ENCODE measurements at places on chromosomes 6 and 20.
A peak's percentile ranks its signal among the peaks of the same experiment; 100 is the strongest.

DNA sequence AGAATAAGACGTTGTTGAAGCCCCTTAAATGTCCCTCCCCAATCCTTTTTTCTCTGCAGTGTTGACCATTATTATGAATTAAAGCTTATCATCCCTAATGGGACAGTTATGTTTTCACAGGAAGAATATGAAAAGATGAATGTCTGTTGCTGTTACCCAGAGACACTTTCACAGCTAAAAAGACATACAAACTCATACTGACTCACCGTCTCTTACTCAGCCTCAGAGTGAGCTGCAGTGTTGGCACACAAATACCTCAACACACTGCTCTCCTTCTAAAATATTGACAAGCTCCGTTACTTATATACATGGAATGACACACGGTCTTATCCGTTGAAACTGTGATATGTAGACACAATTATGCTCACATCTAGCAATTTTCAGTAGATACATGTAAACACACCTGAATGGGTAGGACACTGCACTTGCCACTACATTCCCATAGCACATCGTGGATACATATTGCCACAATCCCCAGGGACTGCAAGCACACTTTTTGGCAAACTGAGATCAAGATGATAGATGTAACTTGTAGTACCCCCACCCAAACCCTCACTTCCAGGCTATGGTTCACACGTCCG lies 9.6 kb upstream of the SAPCD1 start:
- no peak for DNase-seq

- DNase-seq: no peak
These were observed 20.0 kb upstream of the TMEM14A start for GRCh38 chr6:52650941-52651340.

GRCh38 chr6:168943231-168943905 lies 310.3 kb downstream of the THBS2 start:
- DNase-seq: no peak

DNA sequence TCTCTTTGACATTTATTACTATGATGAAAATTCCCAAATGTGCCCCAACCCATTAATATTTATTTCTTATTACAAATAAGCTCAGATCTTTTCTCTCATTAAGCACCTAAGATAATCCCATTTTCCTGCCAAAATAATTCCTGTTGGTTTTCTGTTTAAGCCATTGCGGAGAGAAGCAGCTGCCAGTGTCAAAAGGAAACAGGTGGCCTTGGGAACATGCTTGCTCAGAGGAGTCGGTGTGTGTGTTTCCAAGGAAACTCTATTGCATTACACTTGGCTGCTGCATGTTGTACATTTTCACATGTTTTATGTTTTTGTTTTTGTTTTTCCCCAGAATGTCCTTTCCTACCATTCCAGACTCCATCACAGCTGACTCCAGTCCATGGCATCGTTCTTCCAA lies 56.4 kb downstream of the CD24 start:
- no peak for DNase-seq

DNA sequence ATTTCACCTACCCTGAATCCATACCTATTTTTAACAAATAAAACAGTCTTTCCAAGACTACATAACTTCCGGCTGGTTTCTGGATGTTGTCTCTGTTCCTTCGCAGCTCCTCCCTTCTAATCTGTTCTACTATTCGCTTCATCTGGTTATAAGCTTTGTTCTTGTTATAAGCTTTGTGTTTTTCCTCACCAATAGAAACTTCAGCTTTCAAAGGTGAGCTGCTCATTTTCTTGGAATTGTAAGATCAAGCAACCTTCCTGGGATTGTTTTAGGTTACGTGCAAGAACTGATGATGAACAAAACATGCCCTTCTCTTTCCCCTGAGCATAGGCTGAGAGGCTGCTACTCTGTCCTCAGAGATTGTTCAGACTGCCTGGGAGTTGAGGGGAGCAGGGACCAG lies 2.1 kb downstream of the GFOD1 start:
- DNase-seq: no peak

DNA sequence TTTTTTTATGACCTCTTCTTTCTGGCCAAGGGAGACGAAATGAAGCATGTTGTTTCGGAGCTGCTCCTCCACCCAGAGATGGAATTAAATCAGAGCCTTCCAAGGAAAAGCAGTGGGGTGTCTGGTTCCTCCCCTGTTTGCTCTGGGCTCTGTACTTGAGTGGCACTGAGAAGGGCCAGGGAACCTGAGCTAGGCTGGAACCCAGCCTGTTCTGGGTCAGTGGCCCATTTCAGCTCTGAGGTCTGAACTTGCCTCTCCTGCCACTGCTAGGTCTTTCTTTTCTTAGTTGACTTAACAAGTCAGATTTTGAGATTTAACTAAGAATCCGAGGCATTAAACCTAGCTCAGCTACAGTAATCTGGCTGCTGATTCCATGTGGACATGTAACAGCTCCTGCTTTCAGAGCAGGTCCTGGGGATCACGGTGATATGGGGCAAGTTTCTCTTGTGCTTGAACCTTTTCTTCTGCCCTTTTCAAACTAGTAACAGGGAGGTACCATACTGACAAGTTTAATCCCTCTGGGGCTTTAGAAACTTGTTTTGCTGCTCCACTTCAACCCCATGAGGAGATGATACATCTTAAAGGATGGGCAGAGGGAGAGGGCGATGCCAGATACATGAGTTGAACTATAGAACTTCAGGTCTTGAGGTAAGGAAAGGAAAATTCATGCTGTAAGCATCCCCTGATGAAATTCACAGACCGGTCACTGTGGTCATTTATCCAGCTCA lies 101.1 kb downstream of the SLC24A3 start:
- DNase-seq: no peak

- peak; percentile 71 for DNase-seq
These were observed at the start of gene NRN1 for GRCh38 chr6:6006428-6007365. Gene NRN1, minus strand, starts transcription at chr6:6006925. Its CDS starts 176 bp downstream, at chr6:6006749.

DNA sequence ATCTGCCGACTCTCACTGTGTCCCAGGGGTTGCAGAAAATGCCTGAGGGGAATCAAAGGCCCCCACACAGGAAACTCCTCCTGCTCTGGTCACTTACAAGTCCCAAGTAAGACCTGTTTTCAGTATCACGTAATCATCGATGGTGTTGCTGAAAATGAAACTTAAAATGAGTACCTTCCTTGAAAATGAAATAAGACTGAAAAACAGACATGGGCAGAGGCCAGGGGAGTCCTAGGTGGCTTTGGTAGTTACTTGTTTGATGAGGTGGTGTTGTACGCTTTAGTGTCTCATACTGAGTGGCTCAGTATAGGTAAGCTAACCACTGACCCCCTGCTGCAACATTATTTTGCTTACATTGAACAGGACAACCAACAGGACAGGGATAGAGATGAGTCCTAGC lies 43.0 kb upstream of the SYNCRIP start:
- no peak for DNase-seq

- DNase-seq: no peak
These were observed 91.6 kb upstream of the DST start for GRCh38 chr6:56734335-56734734.

- DNase-seq: no peak
These were observed 41.7 kb downstream of the ARFGEF2 start for GRCh38 chr20:48962976-48963771.

- DNase-seq: no peak
These were observed 168.0 kb downstream of the ZFAND3 start for GRCh38 chr6:37987559-37987958.

GRCh38 chr6:169848946-169849345 lies 97.5 kb downstream of the ERMARD start:
- no peak for DNase-seq

- DNase-seq: no peak
These were observed 35.2 kb upstream of the EPHA7 start for GRCh38 chr6:93454533-93454932.

DNA sequence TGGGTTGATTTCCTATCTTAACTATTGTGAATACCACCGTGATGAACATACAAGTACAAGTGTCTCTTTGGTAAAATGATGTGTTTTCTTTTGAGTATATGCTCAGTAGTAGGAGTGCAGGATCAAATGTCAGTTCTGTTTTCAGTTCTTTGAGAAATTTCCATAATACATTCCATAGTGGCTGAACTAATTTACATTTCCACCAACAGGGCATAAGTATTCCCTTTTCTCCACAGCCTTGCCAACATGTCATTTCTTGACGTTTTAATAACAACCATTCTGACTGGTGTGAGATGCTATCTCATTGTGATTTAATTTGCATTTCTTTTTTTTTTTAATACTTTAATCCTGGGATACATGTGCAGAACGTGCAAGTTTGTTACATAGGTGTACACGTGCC lies 268.8 kb downstream of the CENPW start:
- DNase-seq: no peak

GRCh38 chr20:63900413-63900812 lies 5.5 kb downstream of the DNAJC5 start:
- no peak for DNase-seq

GRCh38 chr6:4420160-4420865 lies 284.9 kb upstream of the ECI2 start:
- DNase-seq: no peak

DNA sequence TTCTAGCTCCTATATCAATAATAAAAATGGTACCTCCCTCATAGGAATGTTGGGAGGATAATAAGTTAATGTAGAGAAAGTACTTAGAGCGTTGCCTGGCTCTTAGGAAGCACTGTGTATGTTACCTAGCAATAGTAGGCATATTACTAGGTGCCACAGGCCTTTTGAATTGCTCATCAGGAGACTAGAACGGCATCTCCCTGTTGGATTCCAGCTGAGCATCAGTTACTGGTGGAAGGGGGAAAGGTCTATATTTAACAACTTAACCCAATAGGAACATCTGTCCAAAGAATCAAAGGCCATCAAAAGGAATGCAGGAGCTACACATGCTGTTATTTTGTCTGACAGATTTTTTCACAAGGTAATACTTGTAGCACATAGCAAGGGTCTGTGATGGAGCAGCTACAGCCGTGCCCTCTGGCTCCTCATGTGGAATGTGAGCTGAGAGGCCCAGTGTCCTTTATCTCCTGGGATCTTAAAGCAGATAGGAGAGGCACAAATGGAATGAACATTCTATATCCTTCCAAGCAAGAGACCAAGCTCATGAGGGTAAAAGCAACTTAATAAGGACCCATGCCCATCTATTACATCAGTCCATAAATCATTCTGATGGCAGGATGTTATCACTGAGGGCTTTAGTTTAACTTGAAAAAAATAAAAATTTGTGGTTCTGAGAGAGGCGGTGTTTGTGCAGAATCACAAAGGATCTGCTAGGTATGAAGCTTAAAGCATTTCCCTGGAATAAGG lies 184.9 kb upstream of the LAMP5 start:
- DNase-seq: no peak

GRCh38 chr6:40077315-40077714 lies 143.1 kb upstream of the MOCS1 start:
- DNase-seq: no peak

GRCh38 chr20:54294094-54294493 lies 86.2 kb downstream of the PFDN4 start:
- no peak for DNase-seq

- DNase-seq: no peak
These were observed 75.6 kb downstream of the NCOA3 start for GRCh38 chr20:47577314-47577713.

DNA sequence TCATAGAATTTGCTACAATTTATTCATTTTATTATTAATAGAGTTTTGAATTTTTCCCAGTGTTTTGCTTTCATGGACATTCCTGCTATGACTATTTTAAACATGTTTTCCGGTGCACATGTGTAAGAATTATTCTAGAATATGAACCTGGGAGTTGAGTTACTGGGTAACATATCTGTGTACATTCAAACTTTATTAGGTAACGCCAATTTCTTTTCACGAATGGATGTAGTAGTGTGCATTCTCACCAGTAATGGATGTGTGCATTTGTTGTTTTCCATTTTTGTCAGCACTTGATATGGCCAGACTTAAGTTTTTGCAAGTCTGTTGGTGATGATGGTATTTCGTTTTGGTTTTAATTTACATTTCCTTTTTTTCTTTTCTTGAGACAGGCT lies 118.8 kb downstream of the CDKAL1 start:
- DNase-seq: no peak

DNA sequence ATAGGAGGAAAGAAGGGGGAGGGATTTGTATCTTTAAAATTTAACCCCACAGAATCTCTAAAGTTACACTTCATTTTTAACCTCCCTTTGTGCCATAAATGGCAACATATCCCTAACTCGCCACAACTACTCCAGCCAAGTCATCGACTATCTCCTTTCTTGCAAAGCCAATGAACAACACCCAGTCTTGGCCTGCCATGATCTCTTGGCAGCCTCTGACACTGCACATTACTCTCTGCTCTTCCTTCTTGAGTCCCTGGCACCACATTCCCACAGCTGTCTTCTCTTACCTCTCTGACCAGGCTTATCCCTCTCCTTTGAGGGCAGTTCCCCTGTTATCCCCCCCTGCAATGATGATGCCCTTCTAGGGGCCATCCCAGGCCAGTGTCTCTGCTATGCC lies 42.5 kb downstream of the MBOAT1 start:
- DNase-seq: no peak

DNA sequence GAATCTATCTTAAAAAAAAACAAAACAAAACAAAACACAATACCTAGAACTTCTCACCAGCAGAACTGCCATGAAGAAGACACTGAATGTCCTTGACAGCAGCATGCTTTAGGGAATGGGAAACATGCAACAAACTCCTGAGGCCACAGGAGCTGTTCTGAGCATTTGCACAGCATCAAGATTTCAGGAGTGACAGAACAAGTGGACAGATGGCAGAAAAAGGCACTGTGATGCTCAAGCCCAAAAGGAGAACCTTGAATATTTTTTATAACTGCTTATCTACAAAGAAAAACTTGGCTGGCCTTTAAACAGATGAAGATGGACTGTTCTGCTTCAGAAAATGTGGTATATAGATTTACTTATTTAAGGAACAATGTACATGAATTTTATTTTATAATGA lies 158.9 kb downstream of the RALGAPA2 start:
- no peak for DNase-seq

DNA sequence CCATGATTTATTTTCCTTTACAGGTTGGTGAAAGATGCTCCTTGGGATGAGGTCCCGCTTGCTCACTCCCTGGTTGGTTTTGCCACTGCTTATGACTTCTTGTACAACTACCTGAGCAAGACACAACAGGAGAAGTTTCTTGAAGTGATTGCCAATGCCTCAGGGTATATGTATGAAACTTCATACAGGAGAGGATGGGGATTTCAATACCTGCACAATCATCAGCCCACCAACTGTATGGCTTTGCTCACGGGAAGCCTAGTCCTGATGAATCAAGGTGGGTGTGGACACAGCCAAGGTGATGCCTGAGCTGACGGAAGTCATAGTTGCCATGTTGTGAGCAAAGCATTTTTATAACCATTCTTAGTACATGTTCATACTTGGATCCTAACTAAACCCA lies 34.6 kb upstream of the CALHM6 start:
- no peak for DNase-seq

GRCh38 chr6:125124049-125124669 lies 29.4 kb upstream of the TPD52L1 start:
- DNase-seq: no peak

- no peak for DNase-seq
These were observed 1.3 kb upstream of the DNAH8 start for GRCh38 chr6:38713812-38714211.

GRCh38 chr6:25307805-25308494 lies 28.8 kb downstream of the CARMIL1 start:
- DNase-seq: no peak

Measured in SK-N-SH (cell line).